Activated CD8-positive, alpha-beta T cell treated with anti-CD3 and anti-CD28 coated beads for 36 hours (primary cell): ENCODE measurements at places on chromosomes 5 and 9. TPM values are rescaled to one million over a fixed set of nuclear protein-coding genes. Genes with fewer than 3 reads are reported as not detected.

FOXD4L4 gene
- total RNA-seq, result not detected

BAAT gene
- total RNA-seq, result not detected

- H3K4me1 ChIP-seq, result peaks cover 49% of the 10 kb centered on the region
- no peak for DNase-seq
- no peak overlapping the region for H3K27ac ChIP-seq
- no peak overlapping the region for H3K4me3 ChIP-seq
- H3K36me3 ChIP-seq, result peaks cover 3% of the 10 kb centered on the region
Measured at GRCh38 chr9:76018235-76018634, 127.8 kb downstream of the PCSK5 start.

DNA sequence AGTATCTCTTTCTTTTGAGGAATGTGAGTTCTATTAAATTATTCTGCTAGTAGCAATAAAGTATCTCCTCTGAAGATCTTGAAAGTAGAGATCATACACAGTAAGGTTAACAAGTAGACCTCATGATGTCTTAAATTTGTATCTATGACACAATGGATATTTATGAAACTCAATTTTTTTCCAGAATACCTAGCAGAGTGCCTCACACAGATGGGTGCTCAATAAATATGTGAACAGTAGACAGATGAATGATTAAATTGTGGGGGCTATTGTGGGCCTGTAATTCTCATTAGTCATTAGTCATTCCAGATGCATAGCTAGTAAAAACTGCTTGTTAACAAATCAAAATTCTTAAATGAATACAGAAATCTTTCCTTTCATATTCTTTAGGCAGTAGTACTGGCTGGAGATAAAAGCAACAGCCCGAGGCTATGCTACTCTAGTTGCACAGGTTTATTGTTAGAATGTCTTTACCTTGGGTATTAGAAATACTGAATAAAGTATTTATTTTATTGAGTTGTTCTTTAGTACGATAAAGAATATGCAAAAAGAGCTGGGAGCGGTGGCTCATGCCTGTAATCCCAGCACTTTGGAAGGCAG is 22.0 kb downstream of the CHD1 start:
- H3K4me1 ChIP-seq, result peaks cover 62% of the 10 kb centered on the region

- DNase-seq, result peak; percentile 35
- H3K4me1 ChIP-seq, result peaks cover 9% of the 10 kb centered on the region
- H3K27ac ChIP-seq, result no peak overlapping the region
- H3K27me3 ChIP-seq, result peaks cover 3% of the 10 kb centered on the region
Measured at GRCh38 chr9:35903049-35903448, 3.0 kb upstream of the HRCT1 start.
